ENCODE measurements at places on chromosomes 5 and 9. TPM values are rescaled to one million over a fixed set of nuclear protein-coding genes. Genes with fewer than 3 reads are reported as not detected.

DNA sequence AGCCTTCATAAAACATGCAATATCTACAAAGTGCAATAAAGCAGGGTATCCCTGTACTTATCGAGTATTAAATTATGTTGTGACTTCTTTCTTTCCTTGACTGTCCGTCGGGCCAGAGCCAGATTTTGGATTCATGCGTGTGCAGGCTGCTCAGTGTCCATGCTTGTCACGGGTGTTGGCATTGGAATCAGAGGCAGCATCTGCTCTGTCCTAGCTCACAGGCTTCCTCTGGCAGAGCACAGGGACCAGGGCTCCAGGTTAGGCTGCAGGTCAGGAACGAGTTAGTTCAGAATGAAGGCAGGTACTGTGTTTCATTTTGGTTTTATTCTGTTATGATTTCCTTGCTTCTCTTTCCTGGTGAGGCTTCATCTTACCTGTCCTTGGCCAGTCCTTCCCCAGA, 249.8 kb downstream of the AUH start:
- no peak for DNase-seq

Gene MUSK
- polyA plus RNA-seq = 0.58 TPM

DNA sequence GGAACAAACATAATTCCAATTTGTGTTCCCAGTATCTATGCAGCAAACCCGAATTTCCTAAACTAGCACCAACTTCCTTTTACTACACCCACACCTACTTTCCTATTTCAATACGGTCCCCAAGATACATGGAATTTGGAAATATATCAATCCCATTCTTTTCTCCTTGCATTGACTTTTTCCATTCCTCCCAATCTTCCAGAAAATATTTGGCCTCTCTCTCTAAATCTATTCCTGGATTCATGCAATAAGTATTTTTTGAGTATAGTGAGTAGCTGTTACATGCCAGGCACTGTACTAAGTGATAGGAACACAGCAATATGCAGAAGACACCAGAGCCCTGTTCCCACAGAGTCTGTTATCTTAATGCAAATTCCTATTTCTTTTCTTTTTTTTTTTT, 216.2 kb upstream of the PIK3R1 start:
- no peak for DNase-seq

- DNase-seq = no peak
Observed at GRCh38 chr9:10396615-10397014, 216.2 kb downstream of the PTPRD start.

GRCh38 chr9:113520109-113520642, 56.6 kb downstream of the RGS3 start:
- DNase-seq = no peak

DNA sequence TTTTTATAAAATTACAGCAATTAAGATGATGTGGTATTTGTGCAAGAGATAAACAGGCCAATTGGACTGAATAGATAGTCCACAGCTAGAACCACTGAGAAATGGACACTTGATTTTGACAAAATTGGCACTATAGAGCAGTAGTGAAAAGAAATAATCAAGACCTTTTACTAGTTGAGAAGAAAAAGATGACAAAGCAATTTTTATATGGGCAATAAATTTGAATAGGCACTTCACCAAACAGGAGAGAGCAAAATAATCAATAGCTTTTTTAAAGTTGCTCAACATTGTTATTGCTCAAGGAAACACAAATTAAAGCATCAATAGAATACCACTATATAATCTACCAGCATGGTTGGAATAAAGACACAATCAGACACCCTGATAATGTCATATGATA, 193.5 kb upstream of the FTMT start:
- no peak for DNase-seq

DNA sequence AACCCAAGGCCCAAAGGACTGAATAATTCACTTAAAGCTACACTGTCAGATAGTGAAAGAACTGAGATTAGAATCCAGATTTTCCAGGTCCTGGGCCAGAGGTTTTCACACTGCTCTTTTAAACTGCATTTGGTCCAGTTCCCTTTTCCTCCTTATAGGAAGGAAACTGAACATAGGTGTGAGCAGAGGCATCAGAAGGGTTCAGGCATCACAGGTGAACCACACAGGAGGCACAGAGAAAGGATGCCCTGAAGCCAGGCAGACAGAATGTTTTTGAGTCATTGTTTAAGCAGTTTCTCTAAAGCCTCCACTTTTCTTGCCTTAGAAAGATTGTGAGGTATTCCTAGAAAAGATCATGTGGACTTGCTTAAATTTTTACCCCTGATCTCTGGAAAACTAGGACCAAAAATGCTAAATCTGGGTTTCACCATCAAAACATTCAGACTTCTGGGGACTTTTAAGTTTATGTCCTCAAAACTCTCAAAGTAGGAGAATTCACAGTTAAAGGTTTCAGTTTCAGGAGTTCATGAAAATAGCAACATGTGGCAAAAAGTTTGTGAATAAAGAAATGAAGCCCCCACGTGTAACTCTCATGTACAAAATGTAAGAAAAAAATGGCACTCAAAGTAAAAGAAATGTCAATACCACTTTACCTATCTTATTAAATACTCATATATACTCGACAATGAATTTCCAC, 386.1 kb downstream of the NTRK2 start:
- no peak for DNase-seq

Gene NMUR2
- not detected for polyA plus RNA-seq

GRCh38 chr5:76388791-76389512, 14.1 kb upstream of the IQGAP2 start:
- no peak for DNase-seq

DNA sequence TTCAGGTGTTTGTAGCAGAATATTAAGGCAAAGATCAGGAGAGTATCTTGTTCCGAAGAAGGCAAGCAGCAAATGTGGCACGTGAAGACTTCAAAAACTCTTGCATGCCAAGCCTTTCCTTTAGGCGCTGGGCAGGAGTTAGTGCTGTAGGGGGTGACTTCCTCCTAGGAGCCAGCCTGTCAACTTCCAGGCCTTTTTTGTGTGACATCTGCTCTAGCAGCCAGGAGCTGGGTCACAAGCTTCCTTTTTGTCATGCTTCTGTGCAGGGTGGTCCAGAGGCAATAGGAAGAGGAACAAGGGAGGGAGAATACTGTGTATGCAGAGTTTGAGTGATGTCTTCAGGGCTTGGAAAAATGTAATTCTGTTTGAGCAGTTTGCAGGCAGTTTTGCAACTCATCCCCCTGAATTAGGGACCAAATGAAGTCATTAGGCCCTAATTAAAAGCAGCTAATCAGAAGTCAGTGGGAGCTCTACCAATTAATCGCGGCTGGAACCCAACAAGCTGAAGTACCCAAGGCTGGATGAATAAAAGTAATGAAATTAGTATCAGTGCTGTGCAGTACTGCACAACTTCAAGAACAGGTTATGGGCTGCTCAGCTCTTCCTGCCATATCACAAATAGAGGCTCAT, 53.5 kb downstream of the TLR4 start:
- no peak for DNase-seq

GRCh38 chr5:1915316-1915715, 32.6 kb upstream of the IRX4 start:
- no peak for DNase-seq

DNA sequence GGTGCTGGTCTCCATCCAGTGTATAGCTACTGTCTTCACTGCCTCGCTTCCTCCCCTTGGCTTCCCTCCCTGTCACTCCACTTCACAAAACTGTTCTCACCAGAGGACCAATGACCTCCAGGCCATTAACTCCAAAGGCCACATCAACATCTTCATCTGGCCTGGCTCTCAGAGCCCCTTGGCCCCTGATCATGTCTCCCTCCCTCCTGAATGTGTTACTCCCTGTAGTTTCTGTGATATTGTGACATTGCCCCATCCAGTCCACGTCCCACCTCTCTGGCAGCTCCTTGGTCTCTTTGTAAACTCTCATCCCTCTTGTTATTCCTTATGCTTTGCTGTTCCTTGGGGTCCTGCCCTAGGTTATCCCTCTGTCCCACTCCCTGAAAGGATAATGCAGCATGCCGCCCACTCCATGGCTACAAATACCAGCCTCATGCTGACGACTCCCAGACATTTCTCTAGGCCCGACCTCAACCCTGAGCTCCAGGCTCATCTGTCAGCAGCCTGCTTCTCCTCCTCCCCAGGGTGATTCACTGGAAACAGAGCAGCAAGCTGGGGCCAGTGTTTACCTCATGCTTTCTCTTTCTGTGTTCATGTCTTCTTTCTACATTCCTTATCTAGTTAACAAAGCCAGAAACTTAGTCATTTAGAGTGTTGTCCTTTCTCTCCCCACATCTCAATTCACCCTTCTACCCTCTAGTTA, 312.2 kb downstream of the SPOCK1 start:
- DNase-seq = peak; percentile 27

Gene QRFP
- not detected for polyA plus RNA-seq

DNA sequence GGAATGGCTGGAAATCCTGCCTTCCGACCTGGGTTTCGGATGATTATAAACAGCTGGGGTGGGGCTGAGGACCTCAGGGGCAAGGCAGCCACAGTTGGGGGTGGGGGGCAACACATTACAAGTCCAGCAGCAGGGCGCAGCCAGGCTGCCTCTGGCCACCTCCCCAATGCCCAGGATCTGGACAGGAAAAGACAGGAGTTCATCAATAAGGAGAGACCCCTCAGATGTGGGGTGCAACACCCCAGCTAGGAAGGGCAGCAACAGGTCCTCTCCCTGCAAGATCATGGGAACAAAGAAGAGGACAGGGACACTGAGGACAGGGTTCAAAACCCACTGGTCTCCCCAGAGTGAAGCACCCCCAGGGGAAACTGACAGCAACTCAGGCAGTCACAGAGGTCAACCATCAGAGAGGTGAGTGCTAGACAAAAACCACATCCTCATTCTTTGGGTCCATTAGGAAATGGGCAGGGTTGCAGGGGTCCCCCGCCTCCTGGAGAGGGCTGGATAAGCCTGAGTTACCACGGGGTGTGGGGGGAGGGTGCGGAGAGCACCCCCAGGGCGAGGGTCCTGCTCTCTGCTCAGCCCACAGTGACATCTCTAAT, 33.5 kb downstream of the SEMA4D start:
- no peak for DNase-seq

GRCh38 chr5:66438696-66439095, 157.5 kb upstream of the MAST4 start:
- no peak for DNase-seq

GRCh38 chr5:78109891-78110324, 184.6 kb downstream of the AP3B1 start:
- no peak for DNase-seq

- no peak for DNase-seq
Observed at GRCh38 chr9:133632806-133633680, 3.1 kb upstream of the DBH start.
